ENCODE measurements at places on chromosomes 6 and 20.

DNA sequence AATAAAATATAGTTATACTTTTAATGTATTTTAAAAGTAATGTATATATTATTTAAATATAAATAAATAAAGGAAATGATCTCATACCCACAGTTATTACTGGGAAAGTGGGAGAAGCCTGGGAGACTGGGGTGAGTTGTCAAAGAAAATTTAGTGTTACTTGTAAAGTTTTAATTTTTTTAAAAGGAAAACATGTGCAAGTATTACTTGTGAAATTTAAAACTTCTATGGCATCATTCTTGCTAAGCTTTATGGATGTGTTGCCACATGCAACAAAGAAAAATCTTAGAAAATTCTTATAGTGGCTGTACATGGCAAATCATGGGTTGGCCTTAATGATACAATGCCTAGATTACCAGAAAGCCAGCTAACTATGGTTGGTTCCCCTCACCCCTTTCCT lies 194.0 kb upstream of the KCNK16 start:
- no peak for DNase-seq

GRCh38 chr20:16205507-16205906 lies 367.7 kb downstream of the KIF16B start:
- no peak for DNase-seq

GRCh38 chr6:89959883-89960282 lies 65.6 kb downstream of the GJA10 start:
- no peak for DNase-seq

DNA sequence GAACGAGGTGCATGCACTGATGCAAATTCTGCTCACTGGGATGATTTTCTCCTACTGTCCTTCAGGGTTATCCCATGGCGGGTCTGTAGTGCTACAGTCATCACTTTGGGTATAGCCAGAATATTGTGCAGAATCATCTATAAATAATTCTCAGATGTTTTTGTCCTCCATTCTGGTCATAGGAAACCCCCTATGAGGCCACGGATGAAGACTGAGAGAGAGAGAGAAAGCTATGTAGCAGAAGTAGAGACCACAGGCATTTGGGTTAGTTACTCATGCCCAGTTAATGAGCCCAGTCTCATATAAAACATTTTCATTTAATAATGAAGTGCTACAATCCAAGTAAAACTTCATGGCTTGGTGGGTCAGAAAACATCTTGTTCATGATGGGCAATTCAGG lies 145.1 kb upstream of the PLN start:
- no peak for DNase-seq

DNA sequence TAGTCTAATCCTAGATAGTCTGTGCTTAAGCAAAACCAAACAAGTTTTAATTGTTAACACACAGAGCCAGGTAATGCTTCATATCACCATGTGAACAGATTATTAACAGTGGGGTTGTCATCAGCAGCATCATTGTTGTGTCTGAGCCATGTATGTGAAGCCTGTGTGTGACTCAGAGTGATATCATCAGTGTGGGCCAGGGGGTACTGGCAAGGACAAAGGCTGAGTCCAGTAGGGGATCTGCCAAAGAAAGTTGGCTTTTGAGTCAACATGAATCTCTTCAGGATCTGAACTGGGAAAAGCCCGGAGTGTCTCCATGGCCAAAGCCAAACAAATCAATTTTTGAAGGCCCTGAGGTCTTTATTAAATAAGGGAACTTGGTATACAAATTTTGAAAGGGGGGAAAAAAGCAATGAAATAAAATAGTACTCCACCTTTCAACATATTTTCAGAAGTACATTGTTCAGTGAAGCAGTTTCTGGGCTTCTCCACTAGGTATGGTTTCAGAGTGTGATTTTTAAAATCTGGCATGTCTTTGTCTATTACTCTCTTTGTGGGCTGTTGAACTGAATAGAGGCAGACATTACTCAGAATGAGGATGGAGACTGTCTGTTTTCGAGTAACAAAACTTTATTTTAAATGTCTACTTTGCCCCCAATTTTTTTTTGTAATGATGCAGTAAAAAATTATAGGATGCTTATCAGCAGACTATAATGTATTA lies 444.2 kb upstream of the JAG1 start:
- DNase-seq: no peak

- DNase-seq: no peak
These were observed 187.0 kb downstream of the SYNDIG1 start for GRCh38 chr20:24656391-24656790.

DNA sequence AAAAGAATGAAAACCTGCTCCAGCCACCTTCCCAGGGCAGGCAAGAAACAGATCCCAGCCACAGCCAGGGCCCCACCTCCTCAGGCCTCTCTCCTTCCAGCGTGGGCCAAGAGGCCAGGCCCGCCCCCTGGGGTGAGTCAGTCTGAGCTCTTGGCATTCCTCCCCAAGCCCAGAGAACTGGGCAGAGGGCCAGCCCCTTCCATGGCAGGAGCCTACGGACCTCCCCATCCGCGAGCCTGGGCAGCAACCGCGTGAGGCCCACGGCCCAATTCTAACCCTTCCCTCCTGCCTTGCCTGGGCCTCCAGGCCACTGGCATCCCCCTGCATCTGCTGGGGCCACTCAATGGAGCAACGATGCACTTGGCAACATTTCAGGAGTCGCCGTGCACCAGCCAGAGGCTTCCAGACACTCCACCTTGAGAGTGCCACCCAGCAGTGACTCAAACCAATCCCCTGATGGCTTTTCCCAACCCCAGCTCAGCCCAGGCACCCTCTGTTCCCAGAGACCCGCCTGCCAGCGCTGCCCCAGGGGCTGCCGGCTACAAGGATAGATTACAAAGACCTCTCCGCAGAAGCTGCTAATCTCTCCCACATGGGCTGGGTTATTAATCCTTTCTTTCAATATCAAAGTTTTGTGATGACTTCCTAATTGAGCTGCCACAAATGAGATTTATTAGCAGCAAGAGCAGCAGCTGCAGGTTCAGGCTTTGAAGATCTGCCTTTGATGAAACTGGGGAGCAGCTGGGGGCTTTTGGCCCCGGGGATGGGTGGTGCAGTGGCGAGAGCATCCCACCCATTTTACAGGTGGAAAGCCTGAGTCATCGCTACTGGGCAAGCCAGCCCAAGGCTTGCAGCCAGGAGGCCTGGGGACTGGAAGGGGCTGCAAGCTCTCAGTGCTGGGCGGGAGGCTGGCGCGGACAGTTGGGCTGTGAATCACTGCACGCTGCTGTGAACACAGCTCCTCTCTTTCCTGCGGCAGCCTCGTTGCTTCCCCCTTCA lies 85.7 kb downstream of the NFATC2 start:
- no peak for DNase-seq

DNA sequence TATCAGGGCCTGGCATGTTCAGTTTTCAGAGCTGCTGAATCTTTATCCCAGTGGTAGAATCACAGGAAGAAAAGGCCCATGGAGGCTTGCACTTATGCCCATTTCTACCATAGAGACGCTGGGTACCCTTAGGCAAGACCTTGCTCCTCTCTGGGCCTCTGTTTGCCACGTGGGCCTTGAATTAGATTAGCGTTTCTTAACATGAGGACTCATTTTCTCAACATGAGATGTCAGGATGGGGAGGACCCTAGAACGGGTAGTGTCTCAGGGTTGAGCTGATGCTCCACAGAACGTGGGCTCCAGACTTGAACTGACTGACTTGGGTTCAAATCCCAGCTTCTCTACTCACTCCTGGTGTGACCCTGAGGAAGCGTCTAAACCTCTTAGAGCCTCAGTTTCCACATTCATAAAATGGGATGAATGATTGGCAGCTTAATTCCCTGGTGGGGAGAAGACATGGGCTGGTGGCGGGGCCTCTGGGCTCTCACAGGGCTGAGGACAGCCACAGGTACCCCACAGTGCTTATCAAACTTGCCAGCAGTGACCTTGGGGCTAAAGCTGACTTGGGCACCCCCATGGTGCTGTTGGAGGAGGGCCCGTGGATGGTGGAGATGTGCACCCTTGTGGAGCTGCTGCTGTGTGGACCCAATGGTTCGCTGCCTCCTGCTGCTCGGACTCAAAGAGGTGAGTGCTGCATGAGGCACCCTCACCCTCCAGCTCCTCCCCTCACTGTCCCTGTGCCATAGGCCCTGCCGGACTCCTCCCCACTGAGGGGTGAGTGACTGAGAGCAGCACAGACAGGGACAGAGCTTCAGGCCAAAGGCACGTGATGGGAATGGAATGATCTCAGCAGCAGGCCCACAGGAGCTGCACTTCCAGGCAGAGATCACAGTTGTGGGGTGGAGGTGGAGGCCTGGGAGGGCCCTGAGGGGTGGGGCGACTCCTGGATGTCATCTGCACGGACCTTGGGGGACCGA lies 28.2 kb downstream of the SUN5 start:
- DNase-seq: no peak

GRCh38 chr6:151004383-151005024 lies 139.0 kb downstream of the MTHFD1L start:
- DNase-seq: no peak

DNA sequence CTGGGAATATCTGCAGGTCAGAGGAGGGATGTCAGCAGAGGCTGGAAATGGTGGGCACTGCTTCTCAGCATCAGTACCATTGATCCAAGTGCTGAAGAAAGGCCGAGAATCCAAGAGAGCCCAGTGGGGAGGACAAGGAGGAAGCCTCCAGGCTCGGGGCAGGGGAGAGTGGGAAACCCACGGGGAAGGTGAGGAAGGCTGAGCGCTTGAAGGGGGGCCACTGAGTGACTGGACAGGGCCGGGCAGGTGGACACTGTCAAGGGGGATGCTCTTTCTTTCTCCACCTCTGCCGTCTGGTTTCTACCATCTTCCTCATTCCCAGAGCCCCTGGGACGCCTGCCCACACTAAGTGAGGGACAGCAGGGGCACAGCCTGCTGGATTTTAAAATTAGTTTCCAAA lies 335.0 kb downstream of the CDH4 start:
- DNase-seq: no peak

All from activated T-cell treated with anti-CD3 and anti-CD28 coated beads for 1 hour (primary cell).